ENCODE measurements at places on chromosomes 7 and 10.

DNA sequence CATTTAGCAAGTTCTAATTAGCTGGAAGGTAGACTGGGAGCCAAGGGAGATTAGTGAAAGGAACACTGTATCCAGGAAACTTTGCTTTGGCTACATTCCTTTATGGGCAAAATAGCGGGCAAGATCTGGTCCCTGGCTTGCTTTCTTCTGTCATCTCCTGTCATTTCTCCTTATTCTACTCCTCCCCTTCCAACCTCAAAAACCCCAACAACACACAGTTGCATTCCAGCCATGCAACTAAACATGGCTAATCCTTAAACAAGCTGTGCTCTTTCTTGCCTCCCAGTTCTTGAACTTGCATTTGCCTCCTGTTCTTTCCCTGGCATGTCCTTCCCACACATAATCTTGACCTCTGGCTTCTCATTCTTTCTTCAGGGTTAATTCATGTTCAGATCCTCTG, 59.5 kb upstream of the CDCA7L start:
- DNase-seq = no peak

DNA sequence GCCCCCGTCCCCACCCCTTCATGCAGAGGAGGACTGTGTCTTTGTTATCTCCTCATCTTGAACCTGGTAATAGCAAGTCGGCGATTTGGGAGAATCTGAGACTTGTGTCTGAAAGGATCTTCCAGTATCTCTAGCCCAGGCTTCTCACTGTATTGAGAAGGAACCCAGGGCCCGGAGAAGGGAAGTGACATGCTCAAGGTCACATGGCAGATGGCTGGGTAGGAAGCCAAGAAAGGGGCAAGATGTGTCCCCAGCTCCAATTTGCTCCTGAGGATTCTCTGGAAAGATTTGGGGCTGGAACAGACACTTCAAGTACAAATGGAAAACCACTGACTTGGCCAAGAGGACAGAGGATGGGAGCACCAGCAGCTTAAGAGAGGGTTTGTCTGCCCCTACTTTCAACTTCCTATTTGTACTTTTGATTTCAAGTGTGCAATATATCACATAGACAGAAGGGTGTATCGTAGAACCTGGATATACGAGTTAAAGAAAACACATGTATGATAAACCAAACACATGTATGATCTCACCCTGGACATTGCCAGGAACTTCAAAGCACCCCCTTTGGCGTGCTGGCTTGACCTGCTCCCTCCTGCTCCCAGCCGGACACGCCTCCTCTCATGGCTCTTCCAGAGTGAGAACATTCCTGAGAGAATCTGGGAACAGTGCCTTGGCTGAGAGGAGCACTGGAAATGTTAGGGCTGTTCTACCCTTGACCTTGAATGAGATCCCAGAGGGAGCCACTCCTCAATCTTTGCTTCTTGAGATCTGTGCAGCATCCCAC, 79.7 kb downstream of the CDH23 start:
- no peak for DNase-seq

DNA sequence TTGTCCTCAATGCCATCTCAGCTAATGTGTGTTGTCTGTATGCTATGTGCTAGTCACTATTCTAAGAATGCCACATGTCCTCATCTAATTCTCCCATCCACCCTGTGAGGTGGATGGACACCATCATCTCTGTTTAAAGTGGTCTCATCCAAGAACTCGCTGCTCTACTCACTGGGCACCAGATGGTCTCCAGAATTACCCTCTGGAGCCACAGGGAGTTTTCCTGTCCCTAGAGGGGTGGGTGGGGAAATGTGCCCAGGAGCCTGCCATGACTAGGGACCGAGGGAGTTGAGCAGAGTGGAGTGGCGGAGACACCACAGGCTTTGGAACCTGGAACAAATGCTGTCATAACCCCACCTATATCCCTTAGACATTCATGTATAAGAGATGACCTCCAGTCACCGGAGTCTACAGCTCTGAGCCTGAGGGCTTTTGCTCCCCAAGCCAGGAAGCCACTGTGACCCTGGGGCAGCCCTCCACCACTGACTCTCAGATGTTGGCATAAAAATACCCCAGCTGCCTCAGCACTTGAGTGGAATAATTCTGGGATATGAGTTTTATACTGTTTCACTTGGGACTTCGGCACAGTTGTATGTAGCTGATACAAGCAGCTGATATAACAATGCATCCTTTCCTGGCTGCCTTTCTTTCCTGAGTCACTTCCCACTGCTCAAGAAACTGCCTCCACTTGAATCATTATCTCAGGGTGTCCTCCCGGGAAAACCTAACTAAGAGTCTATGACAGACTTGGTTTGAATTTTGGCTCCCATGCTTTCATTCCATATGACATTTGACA, 61.5 kb upstream of the RAPGEF5 start:
- DNase-seq = no peak

GRCh38 chr10:61987951-61988379, 86.5 kb downstream of the ARID5B start:
- no peak for DNase-seq

DNA sequence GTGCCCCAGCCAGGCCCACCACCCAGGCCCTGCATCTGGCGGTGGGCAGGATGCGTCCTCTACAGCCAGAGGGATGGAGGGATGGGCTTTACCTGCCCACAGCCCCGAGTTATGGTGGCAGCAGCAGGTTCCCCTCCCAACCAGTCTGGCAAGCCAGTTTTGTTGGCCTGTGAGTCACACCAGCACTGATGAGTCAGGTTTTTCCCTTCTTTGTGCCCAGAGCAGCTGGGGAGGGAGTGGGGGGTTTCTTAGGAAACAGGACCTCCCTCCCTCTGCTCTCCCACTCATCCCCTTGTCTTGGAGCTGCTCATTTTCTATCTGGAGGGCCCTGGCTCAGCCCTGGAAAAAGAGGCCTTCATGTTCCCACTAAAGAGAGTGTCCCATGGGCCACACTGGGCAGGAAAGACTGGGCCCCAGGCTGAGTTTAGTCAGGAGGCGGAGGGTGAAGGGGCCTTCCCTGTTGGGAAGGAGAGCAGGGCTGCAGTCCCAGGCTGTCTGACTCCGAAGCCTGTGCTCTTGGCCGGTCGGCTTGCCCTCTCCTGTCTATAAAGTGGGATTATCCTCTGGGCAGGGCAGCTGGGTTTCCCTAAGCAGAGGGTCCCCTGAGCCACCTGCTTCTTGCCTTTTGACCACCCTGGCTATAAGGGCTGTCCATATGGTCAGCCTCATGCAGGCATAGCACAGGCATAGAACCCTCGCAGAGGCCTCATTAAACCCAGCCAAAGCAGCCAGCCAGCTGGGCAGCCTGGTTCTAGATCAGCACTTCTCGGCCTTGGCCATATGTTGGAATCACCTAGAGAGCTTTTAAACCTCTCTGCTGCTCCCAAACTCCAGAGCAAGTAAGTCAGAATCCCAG, 30.2 kb upstream of the ANKRD2 start:
- peak; percentile 90 for DNase-seq

DNA sequence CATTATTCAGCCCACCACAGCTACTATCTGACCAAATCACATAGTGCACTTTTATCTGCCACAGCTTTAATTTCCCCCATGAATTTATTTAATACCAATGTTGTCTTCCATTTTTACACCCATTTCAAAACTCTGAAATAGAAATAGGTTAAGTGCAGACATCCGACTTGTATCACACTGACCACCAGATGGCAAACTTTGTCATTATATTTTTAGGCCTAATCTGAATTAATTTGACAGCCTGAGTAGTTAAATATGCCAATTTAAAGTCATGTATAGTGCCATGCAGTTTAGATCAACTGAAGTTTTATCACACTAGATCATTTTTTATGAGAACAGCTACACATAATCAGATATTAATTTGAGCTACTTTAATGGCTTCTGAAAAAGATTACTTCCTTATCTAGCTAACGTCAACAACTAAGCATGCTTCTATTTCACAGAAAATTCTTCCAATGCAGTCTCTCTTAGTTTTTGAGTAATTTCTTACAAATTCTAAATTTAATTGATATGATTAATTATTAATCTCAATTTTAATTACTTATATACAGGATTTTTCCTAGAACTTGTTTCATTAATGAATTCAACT, 566.4 kb downstream of the GFRA1 start:
- DNase-seq = no peak

DNA sequence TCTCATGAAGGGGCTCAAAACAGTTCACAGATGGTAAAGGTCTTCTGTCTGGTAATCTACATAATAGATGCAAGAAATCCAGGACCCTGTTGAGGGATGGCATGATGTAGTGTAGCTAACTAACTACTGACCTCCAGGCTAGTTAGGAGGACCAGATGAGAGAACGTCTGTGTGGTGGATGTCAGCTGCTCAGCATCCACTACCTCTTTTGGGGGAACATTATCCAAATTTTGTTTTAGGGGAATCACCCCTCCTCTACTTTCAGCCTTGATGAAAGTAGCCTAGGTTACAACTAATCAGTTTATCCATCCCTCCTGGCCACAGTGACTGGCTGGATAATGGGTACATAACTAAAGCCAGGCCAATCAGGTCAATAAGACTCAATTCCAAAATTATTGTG, 246.0 kb downstream of the RNLS start:
- DNase-seq = no peak

DNA sequence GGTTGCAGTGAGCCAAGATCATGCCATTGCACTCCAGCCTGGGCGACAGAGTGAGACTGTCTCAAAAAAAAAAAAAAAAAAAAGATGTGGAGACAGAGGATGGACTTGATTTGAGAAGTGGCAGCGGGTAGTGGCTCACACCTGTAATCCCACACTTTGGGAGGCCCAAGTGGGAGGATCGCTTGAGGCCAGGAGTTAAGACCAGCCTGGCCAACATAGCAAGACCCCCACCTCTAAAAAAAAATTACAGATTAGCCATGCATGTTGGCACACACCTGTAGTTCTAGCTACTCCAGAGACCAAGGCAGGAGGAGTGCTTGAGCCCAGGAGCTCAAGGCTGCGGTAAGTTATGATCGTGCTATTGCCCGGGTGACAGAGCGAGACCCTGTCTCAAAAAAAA, 24.3 kb upstream of the ASCC1 start:
- no peak for DNase-seq

GRCh38 chr7:4682621-4683042, 537 bp downstream of the FOXK1 start:
- DNase-seq = no peak

- DNase-seq = no peak
Measured at GRCh38 chr10:124294811-124295770, 123.6 kb downstream of the OAT start.

DNA sequence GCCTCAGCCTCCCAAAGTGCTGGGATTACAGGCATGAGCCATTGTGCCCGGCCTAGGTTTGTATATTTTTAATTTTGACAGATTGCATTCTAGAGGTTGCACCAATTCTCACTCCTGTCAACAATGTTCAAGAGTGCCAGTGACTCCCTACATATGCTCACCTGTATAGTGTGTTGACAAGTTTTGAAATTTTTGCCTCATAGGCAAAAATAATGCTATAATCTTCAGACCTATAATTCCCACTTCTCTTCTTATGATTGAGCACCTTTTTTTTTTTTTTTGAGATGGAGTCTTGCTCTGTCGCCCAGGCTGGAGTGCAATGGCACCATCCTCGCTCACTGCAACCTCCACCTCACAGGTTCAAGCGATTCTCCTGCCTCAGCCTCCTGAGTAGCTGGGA, 139.7 kb downstream of the EVX1 start:
- DNase-seq = no peak

DNA sequence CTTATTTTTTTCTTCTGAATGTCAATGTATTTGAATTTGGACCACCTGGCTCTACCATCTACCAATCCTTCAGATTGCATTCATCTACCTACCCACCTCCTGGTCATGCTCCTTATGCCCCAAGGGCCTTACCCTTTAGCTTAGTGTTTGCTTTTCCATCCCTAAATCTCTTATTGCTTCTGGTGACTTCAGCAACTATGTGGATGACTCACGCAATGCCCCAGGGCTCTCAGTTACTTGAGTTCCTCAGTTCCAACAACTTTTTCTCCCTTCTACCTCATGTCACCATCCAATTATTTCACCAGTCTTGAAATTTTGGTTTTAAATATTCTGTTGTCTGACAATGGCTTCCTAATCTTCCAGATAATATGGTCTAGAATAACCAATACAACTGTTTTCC, 118.9 kb downstream of the CFAP58 start:
- no peak for DNase-seq

DNA sequence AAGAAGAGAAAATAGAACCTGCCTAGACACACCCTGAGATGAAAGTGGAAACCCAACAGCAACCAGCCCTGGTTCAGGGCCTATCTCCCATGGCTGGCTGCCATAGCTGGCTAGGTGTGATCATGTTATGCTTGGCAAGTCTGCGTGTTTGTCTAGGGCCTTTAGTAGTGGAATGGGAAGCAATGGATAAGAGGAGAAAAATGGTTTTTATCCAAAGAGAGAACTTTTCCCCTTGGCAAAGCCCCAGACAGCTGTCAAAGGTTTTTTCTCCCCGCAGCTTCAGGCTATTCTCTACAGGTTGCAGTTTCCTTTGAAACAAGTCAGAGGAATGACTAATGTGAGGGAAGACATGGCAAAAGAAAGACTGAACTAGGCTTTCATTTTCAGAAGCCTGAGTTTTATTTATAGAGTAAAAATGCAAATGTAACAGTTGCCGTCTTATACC, 161.5 kb downstream of the SEMA3D start:
- peak; percentile 56 for DNase-seq

- no peak for DNase-seq
Measured at GRCh38 chr10:8136736-8137135, 82.2 kb downstream of the GATA3 start.

- no peak for DNase-seq
Measured at GRCh38 chr7:29254591-29254990, 60.0 kb downstream of the CHN2 start.

DNA sequence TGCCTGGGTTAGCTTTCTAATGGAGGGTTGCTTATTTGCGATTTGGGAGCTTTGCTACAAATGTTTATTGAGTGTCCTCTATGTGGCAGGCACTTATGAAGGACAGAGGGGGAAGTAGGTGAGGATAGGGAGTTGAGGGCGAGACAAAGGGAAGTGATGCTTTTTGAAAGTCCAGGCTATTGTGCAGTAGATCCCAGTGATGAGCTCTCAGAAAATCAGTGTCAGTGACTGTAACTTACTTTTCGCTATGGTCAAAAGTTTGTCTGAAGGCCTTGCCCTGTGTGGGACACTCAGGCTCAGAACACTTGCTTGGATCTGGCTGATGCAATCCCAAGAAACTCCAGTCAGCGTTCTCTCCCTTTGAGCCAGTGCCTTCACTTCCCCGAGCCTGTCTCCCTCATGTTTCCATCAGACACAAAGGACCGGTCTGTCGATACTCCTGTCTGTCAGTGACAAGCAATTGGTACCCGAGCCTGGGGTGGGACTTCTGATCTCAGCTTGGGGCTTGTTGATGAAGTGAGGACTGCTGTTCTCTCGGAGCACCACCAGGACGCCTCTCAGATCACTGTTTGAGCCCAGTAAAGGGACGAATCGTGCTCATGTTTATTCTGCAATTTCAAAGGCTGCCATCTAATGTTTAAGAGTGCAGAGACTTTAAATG, 63.1 kb upstream of the SORCS3 start:
- no peak for DNase-seq

All from RWPE2 (cell line).